ENCODE measurements at places on chromosomes 2 and 18.
A peak's percentile ranks its signal among the peaks of the same experiment; 100 is the strongest.

GRCh38 chr18:47748093-47748796 is 182.2 kb downstream of the SMAD2 start:
- no peak for DNase-seq

DNA sequence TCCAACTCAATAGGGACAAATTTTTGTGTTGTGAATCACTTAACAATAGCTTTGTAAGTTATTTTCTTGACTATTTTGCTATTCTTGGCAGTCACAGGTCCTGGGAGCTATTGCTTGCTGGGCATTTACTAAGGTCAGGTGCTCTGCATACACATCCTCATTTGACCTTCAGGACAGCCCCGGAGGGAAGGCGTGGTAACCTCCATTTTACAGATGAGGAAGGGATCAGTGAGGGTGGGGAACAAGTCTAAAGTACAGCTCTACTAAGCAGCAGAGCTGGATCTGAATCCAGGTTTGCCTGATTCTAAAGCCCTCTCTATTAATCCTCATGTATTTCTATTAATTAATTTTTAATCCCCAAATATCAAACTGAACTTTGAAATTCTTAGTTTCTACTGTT is 58.8 kb downstream of the PTPN2 start:
- no peak for DNase-seq

DNA sequence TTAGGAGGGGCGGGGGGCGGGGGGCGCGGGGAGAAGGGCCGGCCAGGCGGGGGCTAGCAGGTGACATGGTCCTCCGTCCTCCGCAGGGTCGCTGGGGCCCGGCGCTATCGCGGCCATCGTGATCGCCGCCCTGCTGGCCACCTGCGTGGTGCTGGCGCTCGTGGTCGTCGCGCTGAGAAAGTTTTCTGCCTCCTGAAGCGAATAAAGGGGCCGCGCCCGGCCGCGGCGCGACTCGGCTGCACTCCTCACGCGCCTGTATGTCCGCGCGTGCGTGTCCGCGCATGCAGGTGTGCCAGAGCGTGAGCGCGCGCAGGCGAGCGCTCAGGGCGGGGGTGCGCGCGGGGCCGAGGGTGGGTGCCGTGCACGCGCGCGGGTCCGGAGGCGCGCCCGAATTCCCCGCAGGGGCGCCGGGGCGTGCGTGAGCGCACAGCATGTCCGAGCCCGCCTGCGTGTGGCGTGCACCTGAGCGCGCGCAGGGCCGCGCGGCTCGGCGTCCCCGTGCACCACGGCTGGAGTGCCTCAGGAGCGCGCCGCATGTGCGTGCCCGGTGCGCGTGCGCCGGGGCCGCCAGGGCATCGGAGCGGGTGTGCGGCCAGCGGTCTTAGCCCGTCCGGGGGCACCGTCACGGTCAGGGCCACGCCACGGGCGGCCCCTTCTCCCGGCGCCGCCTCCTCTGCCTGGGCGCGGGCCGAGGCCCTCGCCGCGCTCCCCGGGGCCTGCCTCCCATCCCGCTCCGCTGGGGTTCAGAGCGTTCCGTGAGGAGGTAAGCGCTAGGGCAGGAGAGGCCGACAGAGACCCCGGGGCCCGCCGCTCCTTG is 6.3 kb downstream of the SNORC start:
- DNase-seq: peak; percentile 81

DNA sequence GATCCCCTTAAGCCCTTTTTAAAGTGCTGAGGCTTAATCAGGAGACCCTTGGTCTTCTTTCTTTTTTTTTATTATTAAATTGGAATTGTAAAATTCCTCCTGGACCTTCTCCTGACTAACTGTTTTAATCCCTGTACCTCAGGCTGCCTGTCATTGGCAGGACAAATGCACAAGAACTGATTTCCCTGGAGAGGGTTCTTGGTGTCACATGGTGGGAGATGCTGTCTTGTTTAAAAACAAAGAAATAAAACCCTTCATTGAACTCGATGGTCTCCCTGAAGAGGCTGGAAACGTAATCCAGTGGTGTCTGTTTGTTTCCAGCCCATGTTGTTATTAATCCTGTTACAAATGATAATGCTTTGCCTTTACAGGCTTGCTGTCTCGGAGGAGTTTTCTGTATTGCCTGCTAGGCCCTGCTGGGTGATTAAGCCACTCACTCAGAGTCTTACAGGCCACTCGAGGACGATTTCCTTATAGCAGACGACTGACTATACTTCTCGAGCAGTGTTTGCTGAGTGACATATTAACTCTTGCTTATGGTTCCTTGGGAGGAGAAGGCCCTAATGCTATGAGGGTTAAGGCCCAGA is 100.5 kb upstream of the MGAT5 start:
- no peak for DNase-seq

DNA sequence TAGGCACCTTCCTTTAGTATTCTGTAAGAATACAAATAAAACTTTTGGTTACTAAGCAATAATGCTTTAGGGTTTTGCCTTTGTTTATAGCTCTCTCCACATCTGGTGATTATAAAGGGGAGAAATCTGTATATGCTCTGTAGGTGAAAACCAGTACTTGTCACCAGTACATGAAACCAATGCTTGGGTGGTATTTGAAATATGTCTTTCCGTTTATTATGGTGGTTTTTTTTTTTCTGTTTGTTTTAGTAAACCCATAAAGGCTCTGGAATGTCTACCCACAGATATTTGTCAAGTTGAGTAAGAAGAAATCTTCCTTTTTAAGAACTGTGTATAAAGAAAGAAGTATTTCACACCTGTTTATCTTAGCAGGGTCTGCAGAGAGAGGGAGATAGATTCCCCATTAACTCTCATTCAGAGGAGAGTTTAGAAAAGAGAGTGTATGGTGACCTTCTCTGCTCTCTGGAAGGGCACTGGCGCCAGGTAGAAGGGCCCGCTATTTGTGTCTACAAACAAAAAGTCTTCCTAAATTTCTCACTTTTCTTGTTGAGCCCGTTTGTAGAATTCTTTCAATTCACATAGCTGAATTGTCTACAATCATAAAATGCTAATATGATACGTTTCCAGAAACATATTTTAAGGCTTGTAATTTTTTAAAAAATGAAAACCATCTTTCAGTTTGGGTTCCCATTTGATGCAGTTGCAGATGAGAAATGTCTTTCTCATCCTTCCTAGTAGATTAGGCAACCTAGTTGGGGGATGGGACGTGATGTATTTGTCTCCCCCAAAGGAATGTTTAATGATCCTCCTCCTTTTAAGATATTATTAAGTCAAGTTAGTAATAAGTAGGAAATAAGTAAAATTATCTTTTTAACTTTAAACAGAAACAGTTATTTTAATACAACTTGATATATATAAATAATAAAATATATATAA is 33.9 kb downstream of the MAP3K20 start:
- DNase-seq: no peak

- no peak for DNase-seq
Measured at GRCh38 chr2:75540994-75541393, 19.7 kb downstream of the EVA1A start.

DNA sequence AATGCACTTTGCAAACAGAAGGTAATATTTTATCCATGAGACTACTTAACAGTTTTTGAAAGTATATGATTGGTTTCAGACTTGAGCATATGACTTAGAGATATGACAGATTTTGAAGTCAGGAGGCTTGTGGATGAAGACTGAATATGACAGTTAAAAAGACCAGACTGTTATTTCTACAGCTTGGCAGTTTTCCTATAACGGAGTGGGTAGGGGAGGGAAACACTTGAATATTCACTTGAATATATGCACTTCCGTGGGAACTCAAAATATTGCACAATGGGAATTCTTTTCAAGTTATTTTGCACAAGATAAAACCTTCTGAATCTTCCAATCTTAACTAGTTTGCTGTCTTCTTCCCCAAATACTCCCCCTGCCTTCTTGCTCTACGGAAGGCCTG is 64.6 kb upstream of the ACKR3 start:
- no peak for DNase-seq

DNA sequence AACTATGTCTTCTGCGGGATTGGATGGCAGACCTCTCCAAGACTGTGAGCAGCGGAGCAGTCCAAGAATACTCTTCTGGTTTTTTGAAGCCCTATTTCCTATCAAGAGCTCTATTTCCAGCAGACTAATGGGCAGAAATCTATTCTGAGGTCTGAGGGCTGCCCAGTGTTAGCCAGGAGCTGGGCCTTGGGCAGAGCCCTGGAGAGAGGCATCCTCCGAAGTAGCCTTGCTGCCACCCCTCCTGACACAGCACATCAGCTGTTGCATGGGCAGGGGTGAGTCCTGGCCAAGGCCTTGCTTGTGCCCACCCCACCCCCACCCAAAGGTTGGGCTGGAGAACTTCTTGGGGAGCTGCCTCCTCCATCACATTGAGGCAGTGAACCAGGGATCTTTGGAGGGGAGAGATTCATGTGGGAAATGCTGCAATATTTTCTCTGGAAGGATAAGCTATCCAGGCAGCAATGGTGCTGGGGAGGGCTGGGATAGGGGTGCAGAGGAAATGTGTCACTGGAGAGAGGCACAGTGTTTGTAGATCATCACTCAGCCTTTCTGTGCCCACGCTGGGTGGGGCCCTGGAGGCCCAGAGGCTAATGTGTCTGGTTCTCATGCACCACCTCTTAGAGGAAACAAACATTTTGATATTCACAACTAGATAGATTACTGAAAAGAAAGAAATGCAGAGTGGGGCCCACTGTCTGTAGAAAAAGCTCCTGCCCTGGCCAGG is 104.7 kb downstream of the VSNL1 start:
- DNase-seq: no peak

DNA sequence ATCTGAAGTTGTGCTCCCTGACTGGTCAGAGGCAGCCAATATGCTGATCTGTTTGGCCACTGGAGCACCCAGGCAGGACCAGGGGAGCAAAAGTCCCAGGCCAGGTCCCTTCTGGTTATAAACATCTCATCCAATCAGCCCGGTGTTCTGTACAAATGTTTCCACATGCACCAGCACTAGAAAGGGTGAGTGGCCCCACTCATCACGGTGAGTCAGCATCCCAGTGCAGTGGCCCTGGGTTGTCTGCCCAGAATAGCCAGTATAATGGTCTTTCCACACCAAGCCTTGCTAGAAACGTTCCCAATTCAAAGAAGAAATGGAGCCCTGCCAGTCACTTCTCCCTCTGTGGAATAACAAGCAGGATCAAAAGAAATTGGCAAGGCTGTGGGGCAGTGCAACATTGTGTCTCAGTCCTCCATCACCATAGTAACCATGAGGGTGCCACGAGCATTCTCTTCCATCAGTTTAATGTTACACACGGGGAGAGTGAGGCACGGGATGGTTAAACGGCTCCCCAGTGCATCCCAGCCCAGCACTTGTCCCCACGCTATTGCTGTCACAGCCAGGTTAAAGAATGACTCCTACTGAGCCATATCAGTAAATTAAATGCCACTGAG is 174.9 kb downstream of the SEPTIN10 start:
- peak; percentile 50 for DNase-seq

GRCh38 chr2:9262671-9263171 is 56.1 kb downstream of the ASAP2 start:
- no peak for DNase-seq

- DNase-seq: no peak
Measured at GRCh38 chr2:23561088-23561487, 176.1 kb downstream of the KLHL29 start.

DNA sequence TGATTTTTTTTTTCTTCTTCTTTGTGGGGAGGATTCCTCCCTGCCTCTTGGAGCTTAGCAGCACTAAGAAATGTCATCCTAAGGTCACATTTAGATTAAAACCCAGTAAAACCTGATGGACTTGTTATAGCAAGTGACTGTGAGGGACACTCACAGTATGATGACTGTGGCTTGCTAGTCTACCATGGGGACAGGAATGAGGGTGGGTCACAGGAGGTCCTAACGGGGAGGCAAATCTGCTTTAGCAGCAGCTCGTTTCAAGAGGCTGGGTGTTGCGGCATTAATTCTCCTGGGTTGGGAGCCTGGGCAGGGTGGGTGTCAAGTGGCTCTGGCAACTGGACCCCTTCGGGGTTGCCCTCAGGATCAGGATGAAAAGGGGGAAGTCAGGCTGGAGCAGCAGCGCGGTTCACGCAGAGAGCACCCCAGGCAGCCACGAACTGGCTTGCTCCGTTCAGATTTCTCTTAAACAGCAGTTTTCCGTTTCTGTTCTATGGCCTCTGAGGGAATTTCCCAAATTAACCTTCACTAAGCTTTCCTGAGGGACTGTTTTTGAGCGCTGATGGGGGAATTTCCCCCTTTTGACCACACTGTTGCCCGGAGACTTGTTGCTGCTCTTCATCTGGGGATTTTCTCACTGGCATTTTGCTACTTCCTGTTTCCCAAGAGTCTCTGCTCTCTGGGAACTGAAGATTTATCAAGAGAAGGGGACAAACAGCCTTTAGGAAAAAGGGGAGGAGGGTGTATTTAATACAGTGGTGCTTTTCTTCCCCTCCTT is 59.8 kb upstream of the PELI1 start:
- DNase-seq: no peak
